NCI-H1694 treated with DMSO at 0.1 percent for 48 hours (cell line): ENCODE measurements at places on chromosomes 2 and 18.

GRCh38 chr18:49757513-49758262 lies 55.6 kb downstream of the ACAA2 start:
- DNase-seq = no peak

DNA sequence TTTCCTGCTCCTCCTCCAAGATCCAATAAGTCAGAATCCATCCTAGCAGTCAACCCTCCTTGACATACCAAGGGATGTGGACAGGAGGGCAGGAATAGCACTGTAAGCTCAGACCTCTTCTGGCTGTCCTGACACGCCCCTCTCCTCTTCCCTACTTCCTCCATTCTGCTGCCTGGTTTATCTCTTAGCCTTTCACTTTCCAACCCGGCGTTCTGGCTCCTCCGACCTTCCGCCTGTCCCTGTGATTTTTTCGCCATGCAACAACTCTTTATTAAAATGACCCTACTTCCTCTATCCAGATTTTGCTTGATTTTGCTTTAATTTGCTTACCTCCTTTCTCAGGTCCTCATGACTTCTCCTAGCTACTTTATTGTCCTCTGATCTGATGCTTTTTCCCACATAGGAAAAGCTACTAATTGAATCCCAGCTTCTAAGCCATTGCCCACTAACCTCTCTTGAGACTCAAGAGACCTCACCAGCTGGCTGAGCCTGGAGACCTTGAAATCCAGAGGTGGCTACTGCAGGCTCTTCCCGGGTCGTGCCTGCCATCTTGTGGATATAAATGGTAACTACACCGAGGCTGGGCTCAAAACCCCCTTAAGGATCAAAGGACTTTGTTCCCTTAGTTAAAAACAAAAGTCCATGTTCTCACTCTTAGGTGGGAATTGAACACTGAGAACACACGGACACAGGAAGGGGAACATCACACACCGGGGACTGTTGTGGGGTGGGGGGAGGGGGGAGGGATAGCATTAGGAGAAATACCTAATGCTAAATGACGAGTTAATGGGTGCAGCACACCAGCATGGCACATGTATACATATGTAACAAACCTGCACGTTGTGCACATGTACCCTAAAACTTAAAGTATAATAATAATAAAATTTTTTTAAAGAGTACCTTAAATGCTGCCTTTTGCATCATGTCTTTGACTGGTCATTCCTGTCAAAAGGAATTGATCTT lies 139.4 kb downstream of the AKAIN1 start:
- peak; percentile 50 for DNase-seq

DNA sequence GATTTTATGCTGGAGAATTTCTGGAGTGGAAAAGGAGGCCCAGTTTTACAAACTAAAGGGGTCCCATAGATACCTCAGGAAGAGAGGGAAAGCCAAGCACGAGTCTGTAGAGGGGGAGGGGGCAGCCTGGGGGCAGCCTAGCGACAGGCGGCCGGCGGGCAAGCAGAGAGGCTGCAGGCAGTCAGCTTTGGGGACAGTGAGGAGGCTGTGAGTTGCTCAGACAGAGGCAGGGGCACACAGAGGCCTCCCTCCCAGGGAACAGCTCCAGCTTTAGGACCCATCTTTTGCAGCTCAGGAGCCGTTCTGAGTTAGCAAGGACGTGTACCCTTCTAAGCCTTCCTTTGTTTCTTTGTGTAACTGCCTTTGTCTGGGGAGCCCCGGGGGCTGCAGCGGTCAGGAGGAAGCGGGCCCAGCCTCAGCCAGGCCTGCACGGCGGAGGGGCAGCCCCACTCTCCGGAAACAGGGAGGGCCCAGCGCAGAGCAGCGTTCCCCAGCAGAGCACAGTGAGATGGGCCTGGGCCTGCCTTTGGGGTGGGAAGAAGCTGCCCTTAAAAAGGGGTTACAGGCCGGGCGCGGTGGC lies 41.1 kb upstream of the RALBP1 start:
- DNase-seq = no peak

DNA sequence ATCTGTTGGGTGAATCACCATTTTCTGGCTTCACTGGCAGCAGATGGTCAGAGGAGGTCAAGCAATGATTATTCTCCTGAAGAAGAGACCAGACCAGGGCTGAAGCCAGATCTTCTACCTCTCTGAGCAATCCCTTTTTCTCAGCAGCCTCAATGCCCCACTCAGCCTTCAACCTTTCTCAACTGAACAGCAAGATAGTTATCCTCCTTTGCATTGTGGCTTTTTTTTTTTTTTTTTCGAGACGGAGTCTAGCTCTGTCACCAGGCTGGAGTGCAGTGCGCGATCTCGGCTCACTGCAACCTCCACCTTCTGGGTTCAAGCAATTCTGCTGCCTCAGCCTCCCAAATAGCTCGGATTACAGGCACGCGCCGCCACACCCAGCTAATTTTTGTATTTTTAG lies 50.5 kb downstream of the ZFP36L2 start:
- no peak for DNase-seq

GRCh38 chr2:209579230-209579749 lies 155.4 kb downstream of the MAP2 start:
- peak; percentile 86 for DNase-seq
